ENCODE measurements at places on chromosomes 6 and 20.

GRCh38 chr20:62732842-62733525 is 24.3 kb downstream of the NTSR1 start:
- DNase-seq: no peak

DNA sequence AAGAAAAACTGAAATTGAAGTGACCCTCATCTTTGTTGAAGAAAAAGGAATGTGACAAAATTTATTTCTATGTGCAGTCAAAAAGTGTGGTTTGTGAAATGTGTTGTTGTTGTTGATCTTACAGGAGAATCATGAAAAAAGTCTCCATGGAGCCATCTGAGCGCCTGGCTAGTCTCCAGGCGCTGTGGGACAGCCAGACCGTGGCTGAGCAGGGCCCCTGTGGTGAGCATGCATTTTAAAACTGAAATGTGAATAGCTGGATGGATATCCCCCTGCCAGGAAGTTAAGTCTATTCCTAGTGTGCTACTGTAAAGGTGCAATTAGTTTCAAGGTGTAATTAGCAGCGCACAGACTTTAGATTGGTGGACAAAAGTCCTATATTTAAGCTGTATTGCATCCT is 170.6 kb downstream of the CARMIL1 start:
- DNase-seq: no peak

GRCh38 chr6:44024574-44025219 is 102.6 kb downstream of the MRPL14 start:
- DNase-seq: no peak

- DNase-seq: no peak
These were observed 683.6 kb downstream of the BCKDHB start for GRCh38 chr6:80789912-80790570.

DNA sequence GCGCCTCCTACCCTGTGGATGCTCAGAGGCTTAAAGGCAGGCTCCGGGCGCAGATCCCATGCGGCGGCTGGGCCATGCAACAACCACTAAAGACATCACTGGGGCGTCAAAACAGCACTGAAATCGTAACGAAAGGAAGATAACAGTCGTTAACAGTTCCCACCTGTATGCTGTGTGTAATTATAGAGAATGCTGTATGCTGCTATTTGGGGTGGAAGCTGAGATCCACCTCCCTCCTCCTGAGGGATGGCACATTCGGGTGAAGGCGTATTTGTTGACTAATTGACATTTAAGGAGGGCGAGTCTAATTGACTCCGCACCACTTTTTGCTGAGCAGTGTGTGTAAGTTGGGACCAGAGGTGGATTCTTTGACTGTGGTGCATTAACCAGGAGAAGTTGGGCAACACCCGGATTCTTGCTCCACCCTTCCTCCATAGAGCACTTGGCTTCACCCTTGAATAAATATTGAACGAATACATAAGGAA is 687 bp downstream of the SLC35A1 start:
- no peak for DNase-seq

GRCh38 chr6:89563866-89564265 is 74.7 kb downstream of the LYRM2 start:
- no peak for DNase-seq

GRCh38 chr6:127267646-127268625 is 1.3 kb downstream of the RNF146 start:
- no peak for DNase-seq

DNA sequence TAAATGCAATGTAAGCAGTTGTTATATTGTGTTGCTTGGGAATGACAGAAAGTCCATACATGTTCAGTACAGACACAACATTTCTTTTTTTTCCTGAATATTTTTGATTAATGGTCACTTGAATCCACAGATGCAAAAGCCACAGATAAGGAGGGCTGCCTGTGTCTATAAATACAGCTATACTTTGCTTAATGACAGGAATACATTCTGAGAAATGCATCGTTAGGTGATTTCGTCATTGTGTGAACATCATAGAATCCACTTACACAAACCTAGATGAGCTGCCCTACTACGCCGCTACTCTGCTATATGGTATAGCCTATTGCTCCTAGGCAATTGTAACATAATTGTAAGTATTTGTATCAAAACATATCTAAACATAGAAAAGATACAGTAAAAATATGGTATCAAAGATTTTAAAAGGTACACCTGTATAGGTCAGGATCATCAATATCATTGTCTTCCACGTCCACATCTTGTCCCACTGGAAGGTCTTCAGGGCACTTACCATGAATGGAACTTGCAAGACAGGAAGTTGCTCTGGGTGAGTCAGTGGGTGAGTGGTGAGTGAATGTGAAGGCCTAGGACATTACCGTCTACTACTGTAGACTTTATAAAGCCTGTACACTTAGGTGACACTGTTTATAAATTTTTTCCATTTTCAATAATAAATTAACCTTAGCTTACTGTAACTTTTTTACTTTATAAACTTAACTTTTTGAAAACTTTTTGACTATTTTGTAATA is 27.9 kb upstream of the POPDC3 start:
- no peak for DNase-seq

DNA sequence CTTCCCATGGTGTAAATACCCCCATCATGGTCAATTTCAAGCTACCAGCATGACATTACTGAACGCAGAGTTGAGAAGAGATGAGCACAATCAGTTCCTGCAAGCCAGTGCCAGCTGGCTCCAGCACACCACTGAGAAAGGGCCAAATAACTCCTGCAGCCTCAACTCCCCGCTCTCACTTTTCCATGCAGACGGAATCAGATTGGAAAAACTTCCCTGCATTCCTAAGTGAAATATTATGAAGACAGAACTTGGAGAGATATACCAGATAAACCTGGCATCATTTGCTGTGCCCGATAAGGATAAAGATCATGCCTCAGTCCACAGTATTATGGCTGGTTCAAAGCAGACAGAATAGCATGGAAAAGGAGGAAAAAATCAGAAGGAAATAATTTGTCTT is 56.7 kb downstream of the FILIP1 start:
- DNase-seq: no peak
